Caco-2 (cell line): ENCODE measurements at places on chromosomes 16 and 17. TPM values are rescaled to one million over a fixed set of nuclear protein-coding genes. Genes with fewer than 3 reads are reported as not detected.

XYLT1 gene
- 12.5 and 12.8 TPM in 2 replicates for total RNA-seq

ABCA3 gene
- total RNA-seq = 14.6 and 16.1 TPM in 2 replicates

MILR1 gene
- not detected in 2 replicates for total RNA-seq

DNA sequence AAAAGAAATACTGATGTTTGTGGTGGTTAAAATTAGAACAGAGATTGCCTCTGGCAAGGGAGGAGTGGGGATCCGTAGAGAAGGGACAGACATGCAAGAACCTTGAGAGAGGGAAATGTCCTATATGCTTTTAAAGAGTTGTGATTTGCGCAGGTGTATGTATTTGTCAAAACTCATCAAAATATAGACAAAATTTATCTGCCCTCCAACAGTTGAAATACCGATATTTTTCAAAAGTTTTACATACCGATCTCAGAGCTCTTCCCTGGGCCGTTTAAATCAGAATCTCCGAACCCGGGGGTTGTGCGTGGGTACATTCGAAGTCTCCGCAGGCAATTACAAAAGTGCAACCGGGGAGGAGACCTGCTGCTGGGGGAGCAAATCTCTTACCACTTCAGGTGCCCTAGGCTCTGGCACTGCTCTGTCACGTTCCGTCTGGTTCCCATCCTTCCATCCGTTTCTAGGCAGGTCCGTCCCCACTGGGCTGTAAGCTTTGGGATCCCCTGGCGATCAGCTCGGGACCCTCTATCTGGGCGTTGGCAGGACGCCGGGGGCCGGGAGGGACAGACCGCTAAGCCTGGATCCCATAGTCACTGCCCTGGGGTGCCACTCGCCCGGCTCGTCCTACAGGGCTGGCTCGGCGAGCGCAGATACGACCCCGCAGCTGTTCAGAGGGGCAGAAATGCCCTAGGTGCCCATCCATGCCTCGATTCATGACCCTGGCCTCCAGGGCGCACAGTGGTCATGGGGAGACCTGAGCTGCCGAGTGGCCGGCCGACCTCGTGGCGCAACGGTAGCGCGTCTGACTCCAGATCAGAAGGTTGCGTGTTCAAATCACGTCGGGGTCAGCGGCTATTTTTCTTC lies 4.2 kb downstream of the BORCS6 start:
- DNase-seq = peak; percentile 84

GRCh38 chr16:77531752-77532151 lies 96.9 kb upstream of the ADAMTS18 start:
- DNase-seq = no peak

- no peak for DNase-seq
Observed at GRCh38 chr17:59387351-59388068, 56.1 kb downstream of the YPEL2 start.

DNA sequence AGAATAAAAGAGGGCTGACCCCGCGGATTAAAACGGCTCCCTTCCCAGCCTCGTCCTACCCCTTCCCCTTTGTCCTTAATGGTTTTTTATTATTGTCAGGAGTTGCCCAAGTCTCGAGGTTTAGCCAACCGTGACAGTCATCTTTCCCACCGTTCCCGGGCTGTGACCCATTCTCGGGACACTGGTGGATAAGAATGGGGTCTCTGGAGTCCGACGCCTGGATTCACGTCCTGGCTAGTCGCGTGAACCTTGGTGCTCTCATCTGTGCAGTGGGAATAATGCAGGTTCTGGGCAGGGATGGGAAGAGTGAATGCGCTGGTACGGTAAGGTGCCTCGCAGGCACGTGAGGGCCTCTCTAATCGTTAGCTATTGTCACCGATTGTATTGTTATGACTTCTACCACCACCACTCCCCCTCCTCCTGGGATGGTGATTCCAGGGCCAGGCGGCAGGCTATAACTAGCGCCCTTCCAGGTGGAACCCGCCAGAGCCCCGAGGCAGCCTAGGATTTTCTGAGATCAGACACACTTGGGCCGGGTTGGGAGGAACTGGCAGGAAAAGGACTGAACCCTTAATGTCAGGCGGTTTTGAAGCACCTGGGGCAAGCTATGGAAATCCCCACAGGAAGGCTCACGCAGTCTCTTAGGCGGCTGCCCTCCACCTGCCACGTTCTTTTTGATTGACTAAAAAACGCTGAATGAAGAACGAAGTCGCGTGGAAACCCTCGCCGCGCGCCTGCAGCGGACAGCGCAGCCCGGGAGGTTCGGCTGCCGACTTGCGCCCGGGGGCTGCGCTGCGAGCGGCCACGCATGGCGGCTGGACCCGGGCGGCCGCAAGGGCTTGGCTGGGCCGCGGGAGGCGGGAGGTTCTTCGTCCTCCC lies 2.7 kb downstream of the HS3ST3B1 start:
- no peak for DNase-seq

DNA sequence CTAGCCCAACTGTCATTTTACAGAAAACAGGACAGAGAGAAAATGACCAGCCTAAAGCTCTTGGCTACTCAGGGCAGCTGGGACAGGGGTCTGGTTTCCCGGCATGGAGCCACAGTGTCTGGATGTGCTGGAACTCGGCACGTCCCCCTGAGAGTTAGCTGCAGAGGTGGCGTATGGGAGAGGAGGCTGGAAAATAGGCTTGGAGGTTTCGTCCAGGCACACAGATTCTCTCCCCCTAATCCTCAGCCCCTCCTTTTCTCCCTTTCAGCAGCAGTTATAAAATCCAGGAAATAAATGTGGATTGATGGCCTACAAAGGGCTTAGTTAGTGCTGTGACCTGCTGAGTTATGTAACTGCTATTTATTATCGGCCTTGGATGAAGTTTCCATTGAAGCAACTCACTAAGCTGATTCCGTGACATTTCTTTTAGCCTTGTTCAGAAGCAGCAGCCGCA lies 89.5 kb upstream of the TOB1 start:
- peak; percentile 40 for DNase-seq
